A549 treated with Hydrocortisone at 1 μM for 4 hours (cell line): ENCODE measurements at places on chromosomes 12 and 14. TPM values are rescaled to one million over a fixed set of nuclear protein-coding genes. Genes with fewer than 3 reads are reported as not detected.

The GLS2 gene
- total RNA-seq = 0.13 to 0.31 TPM (median 0.21 TPM) in 5 replicates

The NR1H4 gene
- total RNA-seq = 0.03 to 0.10 TPM (median 0.08 TPM) in 5 replicates

The FSCB gene
- total RNA-seq = not detected in 5 replicates

The GAS2L3 gene
- total RNA-seq = 5.9 to 10.1 TPM (median 7.5 TPM) in 5 replicates

The FOXA1 gene
- 5.1 to 6.7 TPM (median 6.2 TPM) in 5 replicates for total RNA-seq

The HCAR2 gene
- 0.05 to 0.10 TPM (median 0.08 TPM) in 4 of 5 replicates, not detected in the other for total RNA-seq

The ESYT1 gene
- 63.6 to 69.7 TPM (median 65.9 TPM) in 5 replicates for total RNA-seq

The KRT81 gene
- total RNA-seq = 3,045 to 4,083 TPM (median 3,944 TPM) in 5 replicates

The NUAK1 gene
- total RNA-seq = 5.8 to 6.6 TPM (median 6.0 TPM) in 5 replicates

The SPRYD4 gene
- 1.7 to 2.1 TPM (median 1.9 TPM) in 5 replicates for total RNA-seq

The NEUROD4 gene
- total RNA-seq = not detected in 5 replicates

The MDGA2 gene
- 0.02 to 0.07 TPM in 2 of 5 replicates, not detected in the others for total RNA-seq

The SIRT4 gene
- total RNA-seq = 0.67 to 1.1 TPM (median 0.90 TPM) in 5 replicates

The INSM2 gene
- total RNA-seq = 0.05 to 0.10 TPM (median 0.05 TPM) in 4 of 5 replicates, not detected in the other

The SLC25A3 gene
- total RNA-seq = 742 to 791 TPM (median 770 TPM) in 5 replicates

The SP1 gene
- total RNA-seq = 17.1 to 25.1 TPM (median 21.0 TPM) in 5 replicates

The HOXC9 gene
- total RNA-seq = 11.0 to 16.2 TPM (median 12.6 TPM) in 5 replicates

The ADSS1 gene
- 5.8 to 7.2 TPM (median 6.3 TPM) in 5 replicates for total RNA-seq

The HOXC13 gene
- 21.8 to 35.2 TPM (median 23.4 TPM) in 5 replicates for total RNA-seq

The ATF7 gene
- 18.8 to 19.8 TPM (median 19.4 TPM) in 5 replicates for total RNA-seq

The HOXC5 gene
- total RNA-seq = 0.52 to 0.82 TPM (median 0.60 TPM) in 5 replicates

The GABARAPL1 gene
- 31.7 to 40.9 TPM (median 39.1 TPM) in 5 replicates for total RNA-seq

The GEMIN2 gene
- 20.5 to 35.3 TPM (median 24.8 TPM) in 5 replicates for total RNA-seq

The DNAJC22 gene
- total RNA-seq = 19.5 to 22.7 TPM (median 20.2 TPM) in 5 replicates

The SLC5A8 gene
- not detected in 5 replicates for total RNA-seq

The DENND5B gene
- 10.3 to 13.4 TPM (median 13.0 TPM) in 5 replicates for total RNA-seq

The TDRD9 gene
- 0.16 to 0.25 TPM (median 0.21 TPM) in 5 replicates for total RNA-seq

The GALNT16 gene
- total RNA-seq = 2.2 to 4.1 TPM (median 3.3 TPM) in 5 replicates
